ENCODE measurements at places on chromosomes 6 and 20.

DNA sequence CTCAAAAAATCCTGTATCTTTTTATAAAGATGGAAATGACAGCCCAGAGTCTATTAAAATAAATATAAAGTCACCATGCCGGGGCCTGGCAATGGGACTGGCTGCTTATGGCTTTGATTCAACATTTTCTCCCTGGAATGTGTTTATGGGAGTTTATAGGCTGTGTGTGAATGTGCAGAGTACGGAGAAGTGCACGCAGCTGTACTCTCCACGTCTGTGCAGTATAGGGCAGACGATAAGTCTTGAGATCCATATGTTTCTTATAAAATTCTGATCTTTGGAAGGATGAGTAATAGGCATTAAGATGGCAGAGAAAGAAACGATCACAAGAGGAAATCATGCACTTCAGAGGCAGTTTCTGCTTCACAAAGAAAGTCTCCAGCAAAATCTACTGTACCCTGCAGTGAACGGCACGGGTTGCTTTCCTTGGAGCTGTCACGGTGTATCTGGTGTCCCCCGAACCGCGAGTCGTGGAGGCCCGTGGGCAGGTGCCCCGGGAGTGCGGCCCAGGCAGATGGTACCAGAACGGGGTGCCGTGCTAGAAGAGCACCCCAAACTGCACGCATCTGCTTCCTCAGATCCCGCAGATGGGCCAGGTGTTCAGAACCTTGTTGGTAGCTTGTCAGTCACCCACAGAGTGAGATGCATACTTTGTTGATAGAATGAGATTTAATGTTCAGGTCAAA, 382.5 kb downstream of the TAF4 start:
- no peak for DNase-seq

GRCh38 chr6:38136547-38136946, 317.0 kb downstream of the ZFAND3 start:
- no peak for DNase-seq

DNA sequence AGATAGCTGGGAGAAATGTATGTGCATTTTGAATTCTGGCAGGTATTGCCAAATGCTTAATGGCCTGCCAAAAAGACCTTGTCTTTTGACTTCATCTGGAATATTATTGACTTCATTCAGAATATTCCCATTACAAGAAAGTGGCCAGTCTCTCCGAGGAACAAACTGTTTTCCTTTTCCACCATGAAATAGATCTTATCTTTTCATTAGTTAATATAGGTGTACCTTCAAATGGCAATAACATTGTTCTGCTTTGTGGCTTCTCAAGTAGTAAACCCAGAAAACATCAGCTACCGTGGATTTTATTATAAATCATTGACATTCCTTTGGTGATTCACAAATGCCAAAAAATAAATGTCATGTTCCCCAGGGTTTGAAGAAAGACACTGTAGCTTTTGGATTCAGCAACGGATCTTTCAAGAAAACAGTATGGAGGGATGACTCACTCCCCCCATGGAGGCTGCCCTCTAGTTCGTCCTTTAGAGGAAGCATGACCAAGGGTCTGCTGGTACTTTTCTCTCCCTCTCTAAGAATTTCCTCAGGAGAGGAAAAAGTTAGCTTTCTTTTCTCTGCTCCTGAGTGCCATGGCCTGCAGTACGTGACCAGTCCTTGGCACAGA, 1.1 kb upstream of the RNF182 start:
- DNase-seq = no peak

DNA sequence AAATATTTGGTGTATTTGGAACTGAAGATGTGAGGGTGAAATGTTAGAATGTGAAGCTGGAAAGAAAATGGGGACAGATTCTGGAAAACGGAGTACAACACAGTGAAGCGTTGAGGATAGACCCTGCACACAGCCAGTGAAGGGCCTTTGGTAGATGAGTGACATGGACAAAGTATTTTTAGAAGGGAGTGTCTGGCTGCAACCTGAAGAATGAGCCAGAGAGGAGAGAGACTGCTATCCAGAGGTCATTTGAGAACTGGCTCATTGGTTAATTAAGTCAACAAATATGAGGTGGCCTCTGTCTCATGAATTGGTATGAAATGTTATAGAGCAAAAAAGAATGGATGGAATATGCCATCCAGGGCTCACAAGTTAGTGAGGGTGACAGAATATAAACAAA, 310.5 kb downstream of the PACRG start:
- DNase-seq = no peak

DNA sequence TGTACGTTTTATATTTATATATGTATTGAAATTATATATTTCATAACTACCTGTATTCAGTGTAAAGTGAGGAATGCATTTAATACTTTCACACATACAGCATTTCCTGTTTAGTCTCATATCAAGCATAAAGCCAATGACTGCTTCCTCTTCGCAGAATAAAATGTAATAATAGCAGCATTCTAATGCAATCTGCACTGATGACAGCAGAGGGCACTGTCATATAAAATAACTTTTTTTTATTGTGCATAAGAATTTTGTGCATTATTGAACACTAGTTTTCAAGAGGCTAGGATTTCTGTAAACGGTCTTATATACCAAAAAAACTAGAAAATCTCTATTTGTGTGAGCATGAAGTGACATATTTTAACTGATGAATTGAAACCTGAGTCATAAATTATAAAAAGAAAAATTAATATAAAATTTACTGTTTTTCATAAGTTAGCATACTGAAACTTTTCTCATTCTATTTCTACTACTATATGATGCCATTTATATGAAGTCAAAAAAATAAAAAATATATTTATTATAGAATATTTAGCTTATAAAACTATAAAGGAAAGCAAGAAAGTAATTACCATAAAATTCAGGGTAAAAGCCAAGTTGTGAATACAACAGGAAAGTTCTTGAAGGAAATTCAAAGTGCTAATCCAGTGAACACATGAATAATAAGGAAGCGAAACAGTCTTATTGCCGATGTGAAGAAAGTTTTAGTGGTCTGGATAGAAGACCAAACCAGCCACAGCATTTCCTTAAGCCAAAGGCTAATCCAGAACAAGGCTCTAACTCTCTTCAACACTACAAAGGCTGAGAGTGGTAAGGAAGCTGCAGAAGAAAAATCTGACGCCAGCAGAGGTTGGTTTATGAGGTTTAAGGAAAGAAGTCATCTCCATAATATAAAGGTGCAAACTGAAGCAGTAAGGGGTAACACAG, 36.3 kb downstream of the RNF146 start:
- no peak for DNase-seq

DNA sequence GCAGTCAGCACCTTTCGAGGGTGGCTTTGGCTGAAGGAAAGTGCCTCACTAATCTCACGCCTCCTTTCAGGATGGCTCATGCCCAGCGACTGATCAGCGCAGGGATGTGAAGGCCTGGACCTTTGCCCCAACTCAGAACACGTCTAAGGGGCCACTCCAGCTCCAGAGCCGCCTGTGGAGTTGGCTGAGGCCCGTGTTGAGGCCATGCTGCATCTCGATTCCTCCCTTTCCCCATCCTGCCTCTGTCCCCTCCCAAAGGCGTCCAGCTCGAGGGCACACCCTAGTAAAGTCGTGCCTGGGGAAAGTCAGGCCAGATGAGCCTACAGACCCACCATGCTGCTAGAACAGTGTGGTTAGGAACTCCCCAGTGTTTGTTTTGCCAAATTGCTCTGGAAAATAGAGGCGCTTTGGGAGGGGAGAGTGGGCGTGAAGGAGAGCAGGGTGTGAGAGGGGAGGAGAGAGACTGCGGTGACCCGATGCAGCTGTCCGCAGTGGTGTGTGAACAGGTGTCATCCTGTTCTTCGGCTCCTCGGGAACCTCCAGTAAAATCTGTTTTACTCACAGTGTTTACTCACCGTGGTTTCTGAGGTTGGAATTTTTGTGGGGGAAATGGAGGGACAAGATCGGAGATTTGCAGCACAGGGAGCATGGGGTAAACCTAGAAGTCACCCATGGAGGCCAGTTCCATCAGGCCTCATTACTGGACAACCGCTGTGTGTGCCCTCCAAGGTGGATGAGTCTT, 85.0 kb upstream of the PMEPA1 start:
- DNase-seq = no peak

DNA sequence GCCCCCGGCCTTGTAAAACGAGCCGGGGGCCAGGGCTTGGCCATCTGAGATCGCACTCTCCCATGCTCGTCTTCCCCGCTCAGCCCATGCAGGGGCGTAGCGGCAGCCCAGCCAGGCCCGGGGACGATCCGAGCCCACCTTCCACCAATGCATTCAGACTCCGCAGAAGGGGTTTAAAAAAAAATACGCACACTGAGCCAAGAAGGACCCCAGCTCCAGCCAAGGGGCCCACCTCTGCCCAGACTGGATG, 320 bp downstream of the GSTA4 start:
- no peak for DNase-seq

GRCh38 chr6:112030206-112030960, 23.5 kb upstream of the CCN6 start:
- no peak for DNase-seq

GRCh38 chr6:163923658-163924411, 509.3 kb downstream of the QKI start:
- no peak for DNase-seq

GRCh38 chr6:157954150-157955117, 27.2 kb upstream of the SYNJ2 start:
- no peak for DNase-seq

- no peak for DNase-seq
Measured at GRCh38 chr6:10685092-10685915, 9.1 kb downstream of the C6orf52 start.

DNA sequence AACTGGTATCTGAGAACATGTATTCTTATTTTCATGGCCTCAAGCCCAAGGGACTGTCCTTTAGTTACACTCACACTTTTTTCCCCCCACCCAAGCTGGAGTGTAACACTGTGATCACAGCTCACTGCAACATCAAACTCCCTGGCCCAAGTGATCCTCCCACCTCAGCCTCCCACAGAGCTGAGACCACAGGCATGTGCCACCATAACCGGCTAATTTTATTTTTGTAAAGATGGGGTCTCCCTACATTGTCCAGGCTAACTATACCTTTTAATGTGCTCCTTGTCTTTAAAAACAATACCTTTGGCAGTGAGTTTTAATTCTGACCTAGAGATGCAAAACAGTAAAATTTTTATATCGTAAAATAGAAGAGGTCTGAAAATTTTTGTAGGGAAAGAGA, 48.2 kb upstream of the FAM83C start:
- no peak for DNase-seq

- DNase-seq = no peak
Measured at GRCh38 chr6:18215436-18215835, 48.9 kb downstream of the DEK start.

DNA sequence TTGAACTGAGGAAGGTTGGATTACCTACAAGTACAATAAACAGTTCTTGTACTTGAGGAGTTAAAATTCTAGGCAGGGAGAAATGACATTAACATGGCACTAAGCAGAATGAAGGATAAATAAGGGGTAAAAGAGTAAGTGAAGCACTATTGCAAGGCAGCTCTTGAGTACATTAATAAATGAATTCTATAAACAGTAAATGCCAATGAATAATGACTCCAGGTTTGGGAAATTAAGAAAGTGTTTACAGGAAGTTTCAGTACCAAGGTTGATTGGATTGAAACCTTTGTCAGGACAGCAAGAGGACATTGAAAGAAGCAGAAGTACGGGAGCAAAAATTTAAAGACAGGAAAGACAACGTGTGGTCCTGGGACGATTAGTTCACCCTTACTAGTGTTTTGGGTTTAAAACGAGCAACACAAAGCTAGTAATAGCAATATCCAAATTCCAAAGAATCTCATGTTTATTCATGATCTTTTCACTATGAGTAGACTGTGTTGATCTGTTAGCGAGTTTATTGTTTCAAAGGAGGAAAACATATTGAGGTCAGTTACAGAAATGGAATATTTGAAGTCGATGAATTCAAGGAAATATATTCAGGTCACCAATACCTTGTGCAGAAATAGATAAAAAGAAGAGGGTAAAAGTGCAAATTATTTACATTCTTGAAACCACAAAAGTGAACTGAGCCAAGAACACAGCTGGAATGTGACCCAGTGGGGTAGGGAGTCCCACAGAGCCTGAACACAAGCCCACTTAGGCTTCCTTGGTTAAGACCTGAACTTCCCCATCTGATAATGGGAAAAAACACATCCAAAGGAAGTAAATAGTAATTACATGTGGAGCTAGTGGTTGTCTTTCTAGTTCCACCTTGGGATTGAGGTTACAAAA, 80.8 kb downstream of the MKKS start:
- DNase-seq = no peak
